ENCODE measurements at places on chromosomes 12 and 14.

DNA sequence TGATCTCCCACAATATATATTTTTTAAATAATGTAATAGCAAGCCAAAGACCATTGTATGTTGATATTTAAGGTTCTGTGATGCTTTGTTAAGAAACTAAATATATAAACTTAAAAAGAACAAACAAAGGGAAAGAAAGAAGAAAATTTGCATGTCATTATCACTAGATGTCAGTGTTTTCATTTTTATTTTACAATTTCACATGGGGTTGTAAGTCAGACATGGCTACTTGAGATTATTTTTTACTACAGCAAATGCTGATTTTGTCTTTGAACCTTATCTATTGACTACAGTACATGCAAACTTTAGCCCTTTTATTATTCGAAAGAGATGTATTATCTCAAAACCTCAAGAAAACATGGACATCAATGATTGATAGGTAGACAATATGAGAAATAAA lies 36.1 kb downstream of the SLCO1C1 start:
- no peak for DNase-seq

DNA sequence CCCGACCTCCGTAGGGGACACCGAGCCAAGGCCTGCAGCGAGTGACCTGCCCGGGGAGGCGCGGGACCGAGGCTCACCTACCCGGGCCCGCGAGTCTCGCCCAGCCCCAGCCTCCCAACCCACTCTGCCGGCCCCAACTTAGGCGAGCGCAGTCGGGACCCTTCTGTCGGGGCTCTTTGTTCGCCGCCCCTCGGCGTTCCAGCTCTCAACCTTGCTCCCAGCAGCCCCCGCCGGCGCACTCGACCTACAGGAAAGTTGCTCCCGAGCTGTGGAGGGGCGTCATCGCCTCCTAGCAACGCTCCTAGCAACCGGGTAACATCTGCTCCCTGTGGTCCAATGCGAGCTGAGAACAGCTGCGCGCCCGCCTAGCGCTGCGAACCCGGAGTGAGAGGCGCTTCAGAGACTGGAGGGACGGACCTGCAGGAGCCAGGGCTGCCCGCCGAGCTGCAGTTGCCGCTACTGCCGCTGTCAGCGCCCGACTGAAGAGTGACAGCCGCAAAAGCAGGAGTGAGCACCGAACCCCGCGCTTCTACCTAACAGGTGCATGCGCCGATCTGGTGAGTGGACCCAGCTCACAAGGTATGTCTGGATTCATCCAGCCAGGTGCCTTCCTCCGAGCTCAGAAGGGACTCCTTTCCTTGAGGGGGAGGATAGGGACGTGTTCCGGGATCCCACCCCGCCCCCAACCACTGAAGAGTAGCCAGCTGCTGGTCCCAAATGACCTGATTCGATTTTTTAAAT lies 355.0 kb downstream of the SNAPC1 start:
- DNase-seq = peak; percentile 37

GRCh38 chr12:103623716-103624115 lies 36.6 kb downstream of the STAB2 start:
- DNase-seq = no peak

DNA sequence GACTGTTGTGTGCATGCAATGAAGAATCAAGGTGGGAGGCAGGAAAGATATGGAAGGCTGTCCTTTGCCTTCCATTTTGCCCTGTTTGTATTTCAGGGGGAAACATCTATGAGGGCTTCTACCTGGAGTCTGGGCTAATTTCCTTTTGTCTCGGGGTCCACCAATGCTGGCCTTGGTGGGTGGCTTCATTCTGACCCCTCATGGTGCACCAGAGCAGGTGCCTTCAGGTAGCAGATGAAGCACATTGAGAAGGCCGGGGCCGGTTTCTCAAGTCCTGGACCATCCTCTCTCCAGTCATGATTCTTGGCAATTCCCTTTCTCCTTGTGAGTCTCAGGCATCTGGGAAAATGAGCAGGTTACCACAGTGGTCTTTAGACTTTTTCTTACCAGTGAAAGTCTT lies 47.2 kb downstream of the RPH3A start:
- no peak for DNase-seq

- no peak for DNase-seq
These were observed 5.5 kb downstream of the AMN start for GRCh38 chr14:102927878-102928411.

- DNase-seq = no peak
These were observed 553 bp downstream of the TRIM9 start for GRCh38 chr14:51094282-51094821.

DNA sequence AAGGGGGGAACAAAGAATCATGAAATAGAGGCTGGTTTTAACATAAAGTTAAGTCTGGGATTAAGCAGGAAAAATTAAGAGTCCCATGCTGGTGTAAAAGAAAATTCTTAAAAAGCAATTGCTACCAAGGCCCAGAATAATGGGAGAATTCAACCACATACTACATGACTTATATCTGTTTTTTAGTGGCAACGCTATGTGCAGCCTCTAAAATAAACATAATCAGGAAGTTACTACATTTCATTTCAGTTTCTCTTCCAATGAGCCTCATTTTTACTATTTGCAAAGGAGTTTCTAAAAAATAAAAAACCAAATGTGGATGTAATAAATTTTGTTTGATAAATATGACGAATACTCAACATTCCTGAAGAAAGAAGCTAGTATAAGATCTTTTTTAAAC lies 58.1 kb downstream of the CPNE8 start:
- DNase-seq = no peak

DNA sequence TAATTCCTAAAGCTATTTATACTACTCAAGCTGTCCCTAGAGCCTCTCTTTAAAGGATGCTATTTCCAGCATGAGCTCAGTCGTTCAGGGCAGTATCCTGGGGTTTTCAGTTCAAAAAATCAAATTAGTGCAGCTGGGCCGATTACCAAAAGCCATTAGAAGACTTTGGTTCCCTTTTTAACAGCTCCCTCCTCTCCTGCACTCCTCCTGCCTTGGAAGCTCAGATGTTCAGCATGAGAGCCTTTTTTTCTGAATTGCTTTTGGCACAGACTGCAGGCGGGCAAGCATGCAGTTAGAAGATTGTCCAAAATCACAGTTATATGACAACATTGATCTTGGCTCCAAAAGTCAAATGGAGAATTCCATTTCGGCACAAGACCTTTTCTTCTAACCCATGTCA lies 179.6 kb downstream of the SLC35F4 start:
- DNase-seq = no peak
